ENCODE measurements at places on chromosomes 11 and 22.
A peak's percentile ranks its signal among the peaks of the same experiment; 100 is the strongest.

GRCh38 chr22:46286941-46287872 lies 9.5 kb upstream of the GTSE1 start:
- no peak overlapping the region for H3K27ac ChIP-seq
- no peak for DNase-seq
- no peaks in the 10 kb centered on the region for H3K36me3 ChIP-seq
- H3K4me1 ChIP-seq = no peaks in the 10 kb centered on the region

GRCh38 chr22:46674367-46674781 lies 54.2 kb downstream of the GRAMD4 start:
- H3K4me3 ChIP-seq = no peak overlapping the region
- no peaks in the 10 kb centered on the region for H3K27me3 ChIP-seq
- H3K36me3 ChIP-seq = no peaks in the 10 kb centered on the region
- DNase-seq = no peak

GRCh38 chr11:109970516-109971183 lies 122.5 kb upstream of the ZC3H12C start:
- no peaks in the 10 kb centered on the region for H3K36me3 ChIP-seq
- H3K4me1 ChIP-seq = peaks cover 12% of the 10 kb centered on the region
- no peak overlapping the region for H3K27ac ChIP-seq
- no peak overlapping the region for H3K4me3 ChIP-seq

GRCh38 chr11:99154277-99154676 lies 133.5 kb downstream of the CNTN5 start:
- no peak overlapping the region for H3K27ac ChIP-seq
- H3K27me3 ChIP-seq = 0 out of 2 replicates have a peak, but pooled peaks cover 4% of the 10 kb centered on the region
- no peak for DNase-seq

- no peaks in the 10 kb centered on the region for H3K4me1 ChIP-seq
- H3K4me3 ChIP-seq = no peak overlapping the region
- DNase-seq = no peak
- H3K27ac ChIP-seq = no peak overlapping the region
- H3K27me3 ChIP-seq = no peaks in the 10 kb centered on the region
Measured at GRCh38 chr11:93611836-93612677, 49.4 kb upstream of the CEP295 start.

DNA sequence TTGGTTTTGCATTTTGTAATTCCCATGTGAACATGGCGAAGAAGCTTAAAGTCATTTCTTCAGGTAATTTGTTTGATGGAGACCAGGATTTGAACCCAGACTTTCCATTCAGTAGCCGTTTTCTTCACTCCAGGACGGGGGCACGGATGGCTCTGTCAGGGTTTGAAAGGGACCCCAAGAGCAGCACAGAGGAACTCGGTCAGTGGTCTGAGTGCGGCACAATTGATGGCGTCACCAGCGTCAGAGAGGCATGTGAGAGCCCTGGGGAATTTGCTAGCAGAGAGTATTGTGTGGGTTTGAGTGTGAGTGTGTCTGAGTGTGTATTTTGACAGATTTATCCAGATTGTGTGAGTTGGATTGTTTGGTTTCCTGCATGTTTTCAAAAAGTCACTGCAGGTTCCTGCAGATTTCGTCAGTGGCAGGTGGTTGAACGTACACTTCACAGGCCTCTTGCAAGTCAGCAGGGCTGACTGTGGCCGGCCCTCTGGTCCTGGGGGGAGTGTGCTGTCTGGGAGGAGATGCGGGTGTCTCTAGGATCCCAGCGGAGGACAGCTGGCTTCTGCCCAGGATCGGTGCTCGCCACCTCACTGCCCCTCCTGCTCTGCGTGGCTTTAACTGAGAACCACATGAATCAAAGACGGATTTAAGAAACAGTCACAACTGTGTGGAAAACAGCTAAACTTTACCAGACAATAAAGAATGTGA lies 199.3 kb downstream of the TBC1D22A start:
- H3K4me3 ChIP-seq = no peak overlapping the region
- DNase-seq = no peak
- H3K27ac ChIP-seq = no peak overlapping the region
- H3K4me1 ChIP-seq = no peaks in the 10 kb centered on the region
- H3K36me3 ChIP-seq = no peaks in the 10 kb centered on the region

DNA sequence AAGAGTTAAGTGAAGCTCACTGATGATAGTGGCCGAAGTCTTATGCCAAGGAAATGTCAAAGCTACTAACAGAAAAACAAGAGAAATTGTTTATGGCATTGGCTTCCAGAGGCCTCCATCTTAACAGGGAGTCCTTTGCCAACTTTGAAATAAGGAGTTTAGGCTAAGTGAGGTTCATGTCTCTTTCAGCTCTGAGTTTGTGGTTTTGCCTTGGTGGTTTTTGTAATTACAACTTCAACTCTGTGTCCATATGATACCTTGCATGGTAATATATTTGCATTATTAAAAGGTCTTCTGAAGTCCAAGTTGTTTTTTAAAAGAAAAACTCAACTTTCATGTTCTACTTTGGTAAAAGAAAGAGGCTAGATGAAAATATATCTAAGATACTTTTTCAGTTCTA lies 31.4 kb upstream of the ANO5 start:
- H3K4me3 ChIP-seq = no peak overlapping the region
- H3K27ac ChIP-seq = no peak overlapping the region

DNA sequence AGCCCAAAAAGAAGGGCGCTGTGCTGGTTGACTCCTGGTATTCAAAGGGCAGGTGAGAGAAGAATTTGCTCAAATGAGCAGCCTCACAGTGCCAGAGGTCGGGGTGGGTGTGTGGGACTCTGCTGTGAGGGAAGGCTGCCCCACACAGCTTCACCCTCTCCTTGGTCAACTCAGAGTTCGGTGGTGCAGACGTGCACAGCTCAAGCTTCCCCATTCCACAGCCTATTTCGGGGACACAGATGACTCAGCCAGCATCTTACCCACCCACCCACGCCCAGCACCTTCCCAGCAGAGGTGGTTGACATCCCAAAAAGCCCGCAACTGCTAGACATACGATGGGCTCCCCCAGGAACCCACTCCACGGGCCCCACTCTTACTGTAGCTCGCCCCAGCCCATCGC lies 46.5 kb upstream of the CCND1 start:
- no peaks in the 10 kb centered on the region for H3K27me3 ChIP-seq
- no peak for DNase-seq
- H3K4me3 ChIP-seq = no peak overlapping the region
- no peaks in the 10 kb centered on the region for H3K36me3 ChIP-seq

DNA sequence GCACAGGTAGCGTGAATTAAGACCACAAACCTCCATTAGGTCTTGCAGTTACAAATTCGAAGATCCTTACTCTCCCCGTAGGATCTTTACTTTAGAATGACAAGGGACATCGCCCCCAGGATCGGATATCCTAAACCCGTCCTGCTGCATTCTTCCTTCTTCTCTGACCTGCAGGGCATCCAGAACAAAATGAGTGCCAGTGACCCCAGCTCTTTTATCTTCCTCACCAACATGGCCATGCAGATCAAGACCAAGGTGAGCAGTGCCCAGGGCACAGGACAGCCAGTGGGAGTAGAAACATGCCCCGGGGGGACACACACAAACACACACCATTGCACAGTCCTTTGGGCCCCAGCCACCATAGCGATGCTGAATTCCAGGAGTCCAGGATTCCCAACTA lies 42.6 kb upstream of the MPEG1 start:
- no peaks in the 10 kb centered on the region for H3K36me3 ChIP-seq
- peaks cover 27% of the 10 kb centered on the region for H3K27me3 ChIP-seq
- no peaks in the 10 kb centered on the region for H3K4me1 ChIP-seq

GRCh38 chr11:62832336-62833234 lies at the start of gene TEX54:
TSS of gene TEX54 (minus strand) at chr11:62832841.
- peaks cover 36% of the 10 kb centered on the region for H3K36me3 ChIP-seq
- peak within 1 kb of the TSS; percentile 91 for H3K4me3 ChIP-seq
- peak within 1 kb of the TSS; percentile 75 for H3K27ac ChIP-seq
- DNase-seq = no peak
- no peaks in the 10 kb centered on the region for H3K27me3 ChIP-seq

GRCh38 chr11:69928121-69928520 lies 108.9 kb upstream of the FGF3 start:
- no peak overlapping the region for H3K27ac ChIP-seq
- H3K4me3 ChIP-seq = no peak overlapping the region
- H3K27me3 ChIP-seq = no peaks in the 10 kb centered on the region

GRCh38 chr22:21984793-21985192 lies 2.2 kb upstream of the TOP3B start:
- H3K4me1 ChIP-seq = no peaks in the 10 kb centered on the region
- no peak overlapping the region for H3K27ac ChIP-seq
- no peaks in the 10 kb centered on the region for H3K27me3 ChIP-seq

DNA sequence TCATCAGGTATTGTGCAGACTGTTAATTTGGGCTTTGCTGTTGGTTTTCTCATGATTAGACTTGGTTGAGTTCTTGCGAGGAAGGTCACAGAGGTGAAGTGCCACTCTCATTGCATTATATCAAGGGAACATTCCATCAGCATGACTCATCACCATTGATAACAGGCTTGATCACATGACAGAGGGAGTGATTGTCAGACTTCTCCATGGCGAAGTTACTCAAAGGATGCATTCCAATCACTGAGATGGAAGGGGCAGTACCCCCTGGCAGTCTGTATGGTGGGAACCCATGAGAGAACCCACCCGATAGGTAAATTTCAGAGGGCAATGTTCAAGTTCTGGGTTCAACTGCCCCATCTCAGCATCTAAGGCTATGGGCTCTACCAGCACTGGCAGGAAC lies 19.4 kb upstream of the P2RY2 start:
- no peak overlapping the region for H3K4me3 ChIP-seq
- DNase-seq = no peak

DNA sequence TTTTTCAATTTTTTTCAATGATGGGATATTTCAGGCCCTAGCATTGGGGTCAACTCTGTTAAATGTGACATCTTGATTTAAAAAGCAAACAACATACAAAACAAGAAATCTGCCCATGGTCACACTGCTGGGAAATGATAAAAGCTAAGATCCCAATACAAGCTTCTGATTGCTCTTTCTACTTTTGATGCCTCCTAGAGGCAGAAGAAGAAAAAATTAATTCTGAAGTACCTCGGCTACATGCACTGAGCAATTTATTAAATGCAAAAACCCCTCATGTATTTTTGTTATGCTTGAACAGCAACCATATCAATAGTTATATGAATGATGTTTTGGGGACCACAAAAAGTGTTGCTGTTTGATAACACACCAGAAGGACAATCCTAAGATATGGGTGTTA lies 342.1 kb upstream of the NARS2 start:
- peak; percentile 45 for DNase-seq
- H3K27ac ChIP-seq = no peak overlapping the region
- H3K4me3 ChIP-seq = no peak overlapping the region

DNA sequence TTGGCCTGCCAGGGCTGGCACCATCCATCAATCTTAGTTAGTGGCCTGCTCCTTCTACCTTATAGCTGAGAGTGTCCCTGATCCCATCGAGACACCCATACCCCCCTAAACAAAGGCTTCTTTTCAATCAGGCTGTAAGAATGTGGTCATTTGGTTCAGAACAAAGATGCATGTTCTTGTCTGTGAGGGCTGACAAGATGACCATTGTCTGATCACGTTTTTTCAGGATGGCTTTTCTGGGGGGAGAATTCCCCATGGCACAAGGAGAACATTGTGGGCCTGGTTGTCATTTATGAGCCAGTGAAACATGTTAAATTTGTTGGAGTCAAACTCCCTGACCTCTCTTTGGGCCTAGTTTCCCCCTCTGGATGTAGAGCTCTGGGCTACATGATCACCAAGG lies 160.4 kb downstream of the INSC start:
- H3K4me3 ChIP-seq = no peak overlapping the region
- H3K27ac ChIP-seq = no peak overlapping the region
- no peaks in the 10 kb centered on the region for H3K4me1 ChIP-seq
- H3K36me3 ChIP-seq = no peaks in the 10 kb centered on the region
- no peaks in the 10 kb centered on the region for H3K27me3 ChIP-seq

DNA sequence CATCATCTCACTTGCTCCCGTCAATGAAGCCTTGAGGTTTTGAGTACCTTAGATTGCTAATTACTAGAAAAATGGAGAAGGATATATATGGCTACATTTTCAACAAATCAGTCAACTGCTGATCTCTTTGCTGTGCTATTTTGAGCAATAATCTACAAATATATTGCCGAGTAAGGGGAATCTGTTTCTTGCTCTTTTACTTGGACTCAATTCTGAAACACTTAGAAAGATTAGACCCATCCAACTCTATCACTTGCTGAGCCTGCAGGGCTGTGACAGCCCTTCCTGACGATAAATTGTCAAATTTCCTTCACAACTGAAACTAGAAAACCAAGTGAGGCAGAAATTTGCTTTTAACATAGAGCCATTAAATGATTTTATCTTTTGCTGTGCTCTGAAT lies 16.9 kb downstream of the FEZ1 start:
- H3K4me1 ChIP-seq = no peaks in the 10 kb centered on the region
- DNase-seq = no peak
- no peak overlapping the region for H3K27ac ChIP-seq
- no peaks in the 10 kb centered on the region for H3K36me3 ChIP-seq

GRCh38 chr11:2878782-2879181 lies 6.8 kb downstream of the CDKN1C start:
- no peaks in the 10 kb centered on the region for H3K4me1 ChIP-seq
- H3K27ac ChIP-seq = no peak overlapping the region
- no peaks in the 10 kb centered on the region for H3K27me3 ChIP-seq

GRCh38 chr11:134531327-134532130 lies 119.5 kb upstream of the B3GAT1 start:
- peaks cover 59% of the 10 kb centered on the region for H3K27me3 ChIP-seq
- DNase-seq = no peak
- no peaks in the 10 kb centered on the region for H3K4me1 ChIP-seq
- H3K4me3 ChIP-seq = no peak overlapping the region
- H3K36me3 ChIP-seq = no peaks in the 10 kb centered on the region
- H3K27ac ChIP-seq = no peak overlapping the region

- H3K27me3 ChIP-seq = no peaks in the 10 kb centered on the region
- H3K27ac ChIP-seq = no peak overlapping the region
- no peak for DNase-seq
- no peak overlapping the region for H3K4me3 ChIP-seq
- H3K36me3 ChIP-seq = no peaks in the 10 kb centered on the region
Measured at GRCh38 chr22:37449331-37450001, 22.2 kb upstream of the ELFN2 start.

DNA sequence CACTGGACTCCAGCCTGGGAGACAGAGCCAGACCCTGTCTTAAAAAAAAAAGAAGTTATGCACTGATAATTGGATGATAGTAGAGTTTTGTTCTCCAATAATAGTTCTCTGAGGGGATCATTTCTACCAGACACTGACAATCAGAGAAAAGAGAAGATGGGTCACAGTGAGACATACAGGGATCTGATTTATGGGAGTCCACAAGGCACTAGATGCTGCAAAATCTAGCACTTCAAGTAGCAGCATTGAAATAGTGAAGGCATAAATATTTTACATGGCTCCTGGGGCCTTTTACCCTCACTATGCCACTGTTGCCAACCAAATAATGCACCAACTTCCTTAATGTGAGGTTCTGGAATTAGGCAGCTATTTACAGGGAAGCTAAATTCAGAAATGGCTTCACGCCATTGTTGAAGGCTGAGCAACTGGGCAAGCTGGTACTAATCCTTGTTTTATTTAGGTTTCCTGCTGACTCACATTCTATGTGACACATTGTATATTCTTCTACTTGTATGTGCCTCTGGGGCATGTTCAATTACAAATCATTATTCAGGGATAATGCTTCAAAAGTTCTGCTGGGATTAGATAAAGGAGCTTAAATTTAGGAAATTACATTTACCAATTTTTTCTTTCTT lies 38.2 kb upstream of the ABTB2 start:
- H3K27ac ChIP-seq = peak overlapping the region; percentile 77
- no peaks in the 10 kb centered on the region for H3K36me3 ChIP-seq
